ENCODE measurements at places on chromosomes 11 and 22.

DNA sequence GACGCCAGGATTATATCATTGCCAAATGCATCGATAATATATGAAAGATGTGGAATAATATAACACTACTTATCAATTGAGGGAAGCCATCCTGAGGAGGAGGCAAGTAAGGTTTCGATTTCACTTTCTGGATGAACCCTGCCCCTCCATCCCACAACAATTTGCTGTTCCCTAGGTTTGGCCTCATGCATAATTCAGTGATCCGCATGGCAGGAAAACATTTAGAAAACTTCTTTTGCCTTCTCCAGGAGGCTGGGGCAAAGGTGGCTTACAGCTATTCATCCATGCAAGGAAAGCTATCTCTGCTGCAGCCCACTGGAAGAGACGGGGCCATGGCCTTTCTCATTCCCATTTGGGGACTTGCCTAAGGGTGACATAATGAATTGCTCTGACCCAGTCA lies 489.4 kb upstream of the CADM1 start:
- DNase-seq = no peak

- DNase-seq = no peak
Observed at GRCh38 chr22:37190262-37190780, 2.3 kb upstream of the C1QTNF6 start.

DNA sequence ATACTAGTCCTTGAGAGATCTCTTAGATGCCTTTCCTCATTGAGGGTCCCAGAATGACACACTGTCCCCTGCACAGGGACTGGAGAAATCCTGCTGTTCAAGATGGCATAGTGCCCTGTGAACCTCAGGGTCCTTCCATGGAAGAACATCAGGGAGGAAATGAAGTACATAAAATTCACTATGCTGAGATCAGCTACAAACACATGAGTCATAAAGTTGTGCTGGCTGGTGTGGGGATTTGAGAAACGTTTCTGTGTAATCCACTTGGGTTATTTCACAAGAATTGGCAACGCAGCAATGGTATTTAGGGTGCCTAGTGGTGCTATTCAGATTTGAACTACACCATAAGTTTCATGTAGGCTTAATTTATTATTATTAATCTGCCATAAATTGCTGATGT lies 174.4 kb downstream of the MAML2 start:
- no peak for DNase-seq

- no peak for DNase-seq
Observed at GRCh38 chr11:64765291-64765850, 5.6 kb upstream of the PYGM start.

DNA sequence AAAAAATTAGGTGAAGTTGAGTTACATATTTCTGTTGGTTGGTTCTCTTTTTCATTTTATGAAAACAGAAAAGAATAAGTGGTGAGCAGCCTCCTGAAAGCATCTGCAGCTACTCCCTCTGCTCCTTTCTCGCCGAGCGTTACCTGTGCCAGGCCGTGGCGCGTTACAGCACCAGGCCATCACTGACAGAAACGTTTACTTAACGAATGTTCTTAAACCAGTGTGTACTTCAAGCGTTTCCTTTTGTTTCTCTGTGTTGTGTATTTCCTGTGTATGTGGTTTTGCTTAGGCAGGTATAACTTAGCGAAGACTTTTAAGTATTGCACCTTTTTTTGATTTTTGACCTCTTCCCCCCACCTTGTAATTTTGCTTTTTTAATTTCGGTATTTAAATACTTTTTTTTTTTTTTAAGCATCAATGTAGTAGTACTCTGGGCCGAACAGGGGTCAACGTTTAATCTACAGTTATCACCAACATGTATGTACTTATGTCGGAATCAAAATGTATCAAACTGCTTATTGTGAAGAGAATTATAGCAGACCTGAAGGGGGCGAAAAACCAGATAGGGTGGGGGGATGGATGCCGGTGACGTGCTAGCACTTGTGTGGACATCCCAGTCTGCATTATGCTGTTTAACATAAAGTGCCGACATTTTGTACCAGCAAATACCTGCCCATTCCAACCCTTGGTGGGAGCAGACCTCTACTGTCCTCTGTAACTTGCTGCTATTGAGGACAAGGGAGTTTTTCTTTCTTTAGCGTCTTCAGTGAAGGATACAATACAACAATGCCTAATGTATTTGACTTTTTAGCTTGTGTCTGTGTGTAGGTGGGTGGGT lies 21.6 kb upstream of the ADSL start:
- no peak for DNase-seq

- no peak for DNase-seq
Observed at GRCh38 chr11:37504060-37504611, 906.1 kb upstream of the RAG2 start.

All from NCI-H1092 (cell line).